ENCODE measurements at places on chromosomes 4 and X.

- no peak for DNase-seq
Observed at GRCh38 chr4:38958453-38959190, 73.6 kb downstream of the TMEM156 start.

GRCh38 chr4:108959491-108959890 lies 196.6 kb upstream of the ETNPPL start:
- DNase-seq = no peak

DNA sequence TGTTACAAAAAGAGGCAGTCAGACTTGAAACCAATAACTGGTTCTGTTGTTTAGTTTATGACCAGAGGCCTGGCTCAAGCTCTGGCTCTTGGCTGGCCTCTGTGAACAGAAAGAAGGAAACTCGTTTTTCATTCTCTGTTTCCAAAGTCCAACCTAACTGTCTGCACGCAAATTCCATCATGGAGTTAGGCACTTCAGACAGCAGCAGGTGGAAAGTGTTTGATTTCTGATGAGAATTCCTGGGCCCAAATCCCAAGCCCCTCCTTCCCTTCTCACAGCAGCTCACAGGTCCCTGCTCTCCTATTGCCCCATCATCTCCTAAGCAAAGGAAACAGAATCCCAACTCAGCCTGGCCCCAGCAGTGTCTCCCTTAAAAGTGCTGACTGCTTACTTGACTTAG lies 42.8 kb upstream of the FGF16 start:
- no peak for DNase-seq

DNA sequence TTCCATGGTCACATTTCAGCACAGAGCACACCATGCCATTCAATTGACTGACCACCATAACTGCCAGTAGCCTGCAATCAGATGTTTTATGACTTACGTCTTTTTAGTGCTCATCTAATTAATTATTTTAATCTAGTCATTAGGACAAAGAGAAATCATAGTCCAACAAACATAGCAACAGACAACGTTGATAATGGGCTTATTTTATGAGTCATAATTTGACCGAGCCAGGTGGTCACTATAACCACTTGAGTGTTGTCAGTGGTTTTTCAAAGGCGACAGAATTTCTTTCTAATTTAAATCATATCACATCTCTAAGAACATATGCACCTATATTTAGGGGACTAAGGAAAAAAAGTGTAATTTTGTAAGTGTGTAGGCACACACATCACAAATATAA lies 1.9 kb downstream of the SEC24D start:
- DNase-seq = no peak

DNA sequence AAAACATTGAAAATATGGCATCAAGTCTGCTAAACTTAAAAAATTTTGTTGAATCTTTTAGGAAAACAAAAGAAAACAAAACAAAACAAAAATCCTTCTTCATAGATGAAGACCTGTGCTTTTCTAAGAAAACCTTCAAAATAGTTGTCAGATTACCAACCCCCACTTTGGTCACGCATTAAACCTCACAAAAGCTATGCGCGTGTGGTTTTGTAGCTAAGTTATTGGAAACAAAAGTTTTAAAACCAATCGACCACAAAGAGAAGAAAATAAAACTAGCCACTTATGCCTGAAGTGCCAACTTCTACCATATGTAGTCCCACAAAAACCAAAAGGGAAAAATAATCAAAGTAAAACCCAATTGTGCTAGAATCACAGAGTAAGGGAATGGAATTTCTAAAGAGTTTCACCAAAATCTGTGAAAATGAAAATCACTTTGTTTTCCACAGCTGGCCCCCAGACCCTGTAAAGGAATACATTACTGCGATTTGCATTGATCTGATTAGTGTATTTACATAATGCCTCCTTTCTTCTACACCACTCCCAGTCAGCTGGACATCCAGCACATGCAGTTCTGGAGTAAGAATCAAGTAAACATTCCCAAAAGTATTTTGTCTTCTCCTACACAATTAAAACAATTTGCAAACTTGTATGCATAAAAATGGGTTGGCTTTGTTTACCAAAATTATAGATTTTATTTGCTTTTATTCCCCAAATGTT lies 330.1 kb upstream of the DKK2 start:
- DNase-seq = no peak

DNA sequence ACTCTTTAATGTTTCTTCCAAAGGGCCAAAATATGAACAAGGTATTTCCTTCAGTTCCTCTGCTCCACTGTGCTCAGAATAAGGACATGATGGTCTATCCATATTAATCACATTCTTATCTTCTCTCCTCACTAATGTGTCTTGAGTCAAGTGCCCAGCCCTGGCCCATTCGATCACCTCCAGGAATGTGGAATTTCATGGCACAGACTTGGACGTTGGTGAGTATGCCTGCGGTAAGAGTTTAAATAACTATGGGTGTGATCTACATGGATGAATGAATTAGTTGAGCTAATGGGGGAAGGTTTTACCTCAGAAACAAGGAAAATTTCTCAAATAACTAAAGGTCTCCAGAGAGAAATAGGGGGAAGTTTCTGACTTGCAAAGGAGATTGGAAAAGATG lies 174.0 kb downstream of the NPFFR2 start:
- no peak for DNase-seq

GRCh38 chr4:54687887-54688841 lies 30.4 kb downstream of the KIT start:
- no peak for DNase-seq

- DNase-seq = no peak
Observed at GRCh38 chr4:16233569-16234177, 7.4 kb upstream of the TAPT1 start.

- DNase-seq = no peak
Observed at GRCh38 chr4:180564026-180564425, 1679.2 kb upstream of the TENM3 start.

DNA sequence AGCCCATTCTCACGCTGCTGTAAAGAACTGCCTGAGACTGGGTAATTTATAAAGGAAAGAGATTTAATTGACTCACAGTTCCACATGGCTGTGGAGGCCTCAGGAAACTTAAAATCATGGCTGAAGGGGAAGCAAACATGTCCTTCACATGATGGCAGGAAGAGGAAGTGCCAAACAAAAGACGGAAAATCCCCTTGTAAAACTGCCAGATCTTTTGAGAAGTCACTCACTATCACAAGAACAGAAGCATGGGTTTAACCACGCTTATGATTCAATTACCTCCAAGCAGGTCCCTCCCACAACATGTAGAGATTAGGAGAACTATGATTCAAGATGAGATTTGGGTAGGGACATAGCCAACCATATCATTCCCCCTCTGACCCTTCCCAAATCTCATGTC lies 335.5 kb downstream of the IL15 start:
- DNase-seq = no peak

GRCh38 chr4:74884266-74884665 lies 48.6 kb upstream of the PARM1 start:
- no peak for DNase-seq

DNA sequence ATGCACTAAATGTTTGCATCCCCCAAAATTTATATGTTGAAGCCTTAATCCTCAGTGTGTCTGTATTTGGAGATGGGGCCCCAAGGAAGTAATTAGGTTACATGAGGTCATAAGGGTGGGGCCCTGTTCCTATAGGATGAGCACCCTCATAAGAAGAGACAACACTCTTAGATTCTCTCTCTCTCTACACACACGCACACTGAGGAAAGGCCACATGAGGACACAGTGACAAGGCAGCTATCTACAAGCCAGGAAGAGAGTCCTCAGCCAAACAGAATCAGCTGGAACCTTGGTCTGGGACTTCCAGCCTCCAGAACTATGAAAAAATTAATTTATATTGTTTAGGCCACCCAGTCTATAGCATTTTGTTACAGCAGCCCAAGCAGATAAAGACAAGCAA lies 69.3 kb upstream of the NOCT start:
- DNase-seq = no peak

GRCh38 chr4:24054910-24055309 lies 165.1 kb upstream of the PPARGC1A start:
- DNase-seq = no peak

GRCh38 chr4:13054420-13054970 lies 429.6 kb downstream of the RAB28 start:
- DNase-seq = no peak

GRCh38 chrX:1535241-1536041 lies 1.5 kb downstream of the P2RY8 start:
- DNase-seq = no peak

- DNase-seq = no peak
Observed at GRCh38 chrX:100662796-100663195, 18.8 kb downstream of the SRPX2 start.

- DNase-seq = no peak
Observed at GRCh38 chr4:25160714-25161592, 704 bp upstream of the SEPSECS start.

GRCh38 chrX:40095583-40096394 lies 2.0 kb downstream of the BCOR start:
- peak; percentile 31 for DNase-seq

DNA sequence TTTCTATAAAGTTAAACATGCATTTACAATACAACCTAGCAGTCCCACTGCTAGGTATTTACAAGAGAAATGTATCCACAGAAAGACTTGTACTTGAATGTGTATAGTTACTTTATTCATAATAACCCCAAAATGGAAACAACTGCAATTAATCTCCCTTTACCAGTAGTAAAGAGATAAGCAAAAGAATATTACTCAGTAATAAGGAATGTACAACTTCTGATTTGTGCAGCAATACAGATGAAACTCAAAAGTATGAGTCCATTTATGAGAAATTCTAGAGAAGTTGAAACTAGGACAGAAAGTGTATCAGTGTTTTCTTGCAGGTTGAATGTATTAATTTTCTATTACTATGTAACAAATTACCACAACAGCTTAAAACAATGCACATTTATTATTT lies 15.2 kb downstream of the USP53 start:
- DNase-seq = no peak

DNA sequence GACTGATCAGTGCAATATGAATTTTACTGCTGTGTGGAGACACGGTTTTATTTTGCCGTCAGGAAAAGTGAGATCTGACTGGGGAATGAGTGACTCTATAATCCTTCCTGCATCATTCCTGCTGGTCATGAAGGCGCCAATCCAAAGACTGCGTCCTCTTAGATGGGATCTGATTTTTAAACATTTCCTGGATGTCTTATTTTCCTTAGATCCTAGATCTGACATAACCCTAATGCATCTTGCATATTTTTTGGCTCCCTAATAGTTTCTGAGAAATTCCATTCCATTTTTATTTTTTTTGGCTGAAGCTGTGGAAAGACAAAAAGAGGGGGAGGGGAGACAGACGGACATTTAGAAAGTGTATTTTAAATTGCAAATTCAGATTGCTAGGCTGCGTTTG lies 454.9 kb upstream of the FAT1 start:
- no peak for DNase-seq

GRCh38 chrX:132657876-132658275 lies 169.0 kb upstream of the MBNL3 start:
- DNase-seq = no peak

DNA sequence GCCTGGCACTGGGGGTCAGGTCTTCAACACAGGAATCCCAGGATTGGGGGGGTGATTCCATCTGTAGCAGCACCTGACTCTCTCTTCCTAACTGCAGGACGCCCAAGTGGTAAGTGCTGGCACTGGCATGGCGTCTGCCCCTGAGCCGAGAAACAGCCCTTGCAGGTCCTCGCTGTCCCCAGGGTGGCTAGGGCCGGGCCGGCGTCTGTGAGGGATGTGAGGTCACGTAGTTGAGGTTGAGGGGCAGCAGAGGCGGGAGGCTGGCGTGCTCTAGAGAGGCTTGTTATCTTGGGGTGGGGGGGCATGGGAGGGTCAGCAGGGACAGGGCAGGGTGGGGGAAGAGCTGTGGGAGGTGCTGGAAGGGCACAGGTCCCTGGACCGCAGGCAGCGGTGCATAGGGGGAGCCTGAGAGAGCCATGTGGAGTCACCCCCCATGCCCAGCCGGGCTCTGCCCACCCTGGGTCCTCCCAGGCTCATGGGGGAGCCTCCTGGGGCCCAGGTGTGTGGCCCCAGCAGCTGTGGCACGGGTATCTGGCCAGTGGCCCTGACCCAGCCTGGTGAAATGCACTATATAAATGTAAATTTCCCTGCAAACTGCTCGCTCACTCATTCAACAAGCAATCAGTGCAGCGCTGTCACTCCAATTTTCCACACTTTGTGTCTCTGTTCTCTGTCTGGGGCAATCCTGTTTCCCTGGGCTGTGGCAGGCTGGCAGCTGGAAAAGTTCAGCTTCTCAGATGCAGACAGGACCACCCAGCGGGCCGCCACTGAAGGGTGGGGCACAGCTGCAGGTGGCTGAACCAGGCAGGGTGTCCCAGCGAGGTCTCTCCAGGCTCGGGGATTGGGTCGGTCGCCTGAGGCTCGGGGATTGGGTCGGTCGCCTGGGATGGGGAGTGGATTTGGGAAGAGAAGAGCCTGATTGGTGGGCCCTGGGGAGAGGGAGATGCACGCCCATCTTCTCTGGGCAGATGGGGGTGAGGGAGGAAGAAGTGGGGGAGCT lies 102.2 kb upstream of the NKX1-1 start:
- no peak for DNase-seq
